ENCODE measurements at places on chromosomes 11 and 22.

DNA sequence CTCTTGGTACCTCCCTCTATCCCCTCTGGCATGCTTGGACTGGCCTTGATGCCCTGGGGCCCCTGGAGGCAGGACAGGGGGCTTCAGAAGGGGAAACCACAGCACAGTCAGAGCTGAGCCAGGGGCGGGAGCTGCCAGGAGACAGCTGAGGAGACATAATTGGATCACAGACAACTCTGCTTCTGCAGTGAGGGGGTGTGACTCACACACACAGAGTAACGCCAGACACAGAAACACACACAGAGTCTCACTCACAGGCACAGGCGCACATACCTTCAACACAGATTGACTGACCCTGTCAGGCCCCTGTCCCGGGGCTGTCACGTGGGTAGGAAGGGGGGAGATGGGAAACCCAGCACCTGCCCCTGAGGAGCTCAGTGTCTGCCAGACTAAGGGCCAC, 20.6 kb downstream of the STARD10 start:
- no peak for DNase-seq

GRCh38 chr22:50061141-50061823, 3.2 kb upstream of the TTLL8 start:
- no peak for DNase-seq

GRCh38 chr11:109000531-109000930, 335.7 kb downstream of the DDX10 start:
- no peak for DNase-seq

DNA sequence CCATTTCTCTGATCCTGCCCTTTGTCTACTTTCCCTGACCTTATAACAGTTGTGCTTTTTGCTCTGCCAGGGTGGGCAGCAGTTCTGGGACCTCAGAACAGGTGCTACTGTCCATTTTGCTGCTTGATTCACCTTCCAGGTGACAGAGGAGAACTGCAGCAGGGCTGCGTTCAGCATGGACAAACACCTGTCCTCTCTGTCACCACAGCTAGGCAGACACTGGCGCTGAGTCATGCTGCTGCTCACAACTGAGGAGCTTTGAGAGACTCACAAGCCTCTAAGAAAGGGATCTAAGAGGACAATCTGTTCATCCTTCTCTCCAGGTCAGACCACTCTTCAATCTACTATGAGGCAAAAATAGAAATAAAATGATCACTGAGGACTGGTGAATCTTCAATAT, 1144.5 kb upstream of the CCDC90B start:
- DNase-seq = no peak

DNA sequence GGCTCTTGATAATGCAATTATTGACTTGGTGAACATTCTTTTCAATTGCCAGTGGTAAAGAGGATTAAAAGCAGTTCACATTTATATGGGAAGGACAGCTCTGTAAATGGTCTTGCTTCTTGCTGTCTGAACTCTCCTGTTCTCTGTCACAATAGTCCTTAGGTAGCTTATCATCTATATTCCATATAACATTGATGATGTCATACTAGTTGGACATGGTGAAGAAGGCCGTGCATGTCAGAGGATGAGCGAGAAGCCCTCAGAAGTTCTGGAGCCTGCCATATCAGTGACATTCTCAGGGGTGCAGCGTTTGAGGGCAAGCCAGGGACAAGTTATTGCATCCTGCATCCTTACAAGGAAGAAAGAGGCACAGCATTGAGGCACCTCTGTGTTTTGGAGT, 2.6 kb upstream of the CHKB start:
- DNase-seq = no peak

DNA sequence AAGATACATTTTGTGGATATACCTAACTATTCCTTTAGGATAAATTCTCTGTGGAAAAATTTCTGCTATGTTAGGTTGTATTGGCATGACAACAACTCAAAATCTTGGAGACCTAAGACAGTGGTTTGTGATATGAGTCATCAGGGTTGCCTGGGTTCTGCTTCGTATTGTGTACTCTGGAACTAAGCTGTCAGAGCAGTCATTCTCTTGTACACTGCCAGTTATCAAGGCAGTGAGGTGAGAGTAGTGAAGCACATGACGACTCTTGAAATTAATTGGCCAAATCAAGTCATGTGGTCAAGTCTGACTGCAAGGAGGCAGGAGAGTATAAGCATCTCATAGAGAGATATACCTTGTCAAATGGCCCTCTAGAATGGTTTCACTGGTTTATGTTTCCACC, 104.4 kb downstream of the FANCF start:
- no peak for DNase-seq

DNA sequence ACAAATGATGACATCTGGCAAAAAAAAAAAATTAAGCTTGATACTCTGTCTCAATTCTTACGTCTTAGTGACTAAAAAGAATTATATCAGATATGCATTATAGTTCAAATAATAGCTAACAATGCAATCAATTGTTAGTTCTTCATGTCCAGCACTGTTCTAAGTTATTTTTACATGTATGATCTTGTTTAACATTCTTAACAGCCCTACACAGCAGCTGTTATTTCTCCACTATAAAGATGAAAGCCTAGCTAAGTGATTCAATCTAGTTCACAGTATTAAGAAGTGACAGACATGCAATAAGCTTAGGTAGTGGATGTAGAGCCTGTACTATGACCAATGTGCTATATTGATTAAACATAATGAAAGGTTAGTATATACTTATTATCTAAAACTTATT, 4.1 kb downstream of the ZNF214 start:
- no peak for DNase-seq
